ENCODE measurements at places on chromosomes 4 and X.

DNA sequence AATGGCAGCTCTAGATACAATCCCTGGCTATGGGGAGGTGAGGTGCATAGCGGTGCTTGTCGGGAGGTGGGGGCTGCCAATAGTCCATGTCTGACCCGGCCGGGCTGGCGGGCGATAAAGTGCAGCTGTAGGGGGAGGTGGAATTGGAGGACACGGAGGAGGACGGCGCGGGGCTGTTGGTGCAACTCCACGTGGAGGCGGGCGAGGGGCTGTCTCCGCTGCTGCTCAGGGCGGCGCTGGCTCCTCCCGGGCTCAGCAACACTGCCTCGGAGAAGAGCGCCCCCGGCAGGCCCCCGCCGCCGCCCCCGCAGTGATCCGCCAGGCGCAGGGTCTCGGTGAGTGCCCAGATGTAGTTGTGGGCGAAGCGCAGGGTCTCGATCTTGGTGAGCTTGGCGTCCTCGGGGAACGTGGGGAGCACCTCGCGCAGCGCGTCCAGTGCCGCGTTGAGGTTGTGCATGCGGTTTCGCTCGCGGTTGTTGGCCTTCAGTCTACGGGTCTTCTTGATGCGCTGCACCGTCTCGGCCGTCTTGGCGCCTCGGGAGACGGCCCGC is 1.3 kb downstream of the NEUROG2 start:
- DNase-seq, result no peak

DNA sequence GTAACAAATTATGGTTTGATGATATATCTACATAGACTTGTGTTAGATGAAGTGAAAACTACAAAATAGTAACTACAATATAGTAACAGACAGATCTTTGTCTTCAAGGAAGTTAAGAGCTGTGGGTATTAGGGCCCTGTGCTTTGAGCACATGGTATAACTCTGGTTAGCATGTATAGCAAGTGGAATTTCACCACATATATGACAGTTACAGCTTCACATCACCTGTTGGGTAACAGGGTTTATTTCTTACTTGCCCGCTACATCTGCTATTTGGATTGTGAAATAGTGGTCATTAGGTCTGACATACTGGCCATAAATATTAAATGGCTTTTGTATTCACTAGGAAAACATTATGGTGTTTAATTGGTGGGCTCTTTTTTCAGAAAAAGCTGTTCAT is 20.2 kb downstream of the OFD1 start:
- DNase-seq, result no peak

DNA sequence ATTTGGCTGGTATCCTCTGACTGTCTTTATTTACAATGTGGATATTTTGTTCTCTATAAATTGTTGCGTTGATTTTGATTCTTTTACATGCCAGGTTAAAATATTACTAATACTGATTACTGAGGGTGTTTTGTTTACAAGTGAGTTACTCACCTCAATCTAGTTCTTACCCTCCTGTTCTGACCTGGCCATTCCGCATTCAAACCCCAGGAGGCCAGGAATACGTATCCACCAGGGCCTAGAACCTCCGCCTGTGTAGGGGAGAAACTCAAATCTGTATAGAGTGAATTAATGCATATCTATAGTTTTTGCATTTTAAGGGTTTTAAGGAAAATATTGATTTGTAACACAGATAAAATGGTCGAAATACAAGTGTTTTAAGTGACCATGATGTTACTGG is 2.6 kb upstream of the ZFP42 start:
- DNase-seq, result no peak

GRCh38 chrX:118047446-118048186 is 69.0 kb downstream of the KLHL13 start:
- no peak for DNase-seq

GRCh38 chr4:118920247-118920646 is 31.6 kb downstream of the SYNPO2 start:
- no peak for DNase-seq

- DNase-seq, result no peak
Measured at GRCh38 chr4:182715548-182715947, 201.6 kb downstream of the DCTD start.

DNA sequence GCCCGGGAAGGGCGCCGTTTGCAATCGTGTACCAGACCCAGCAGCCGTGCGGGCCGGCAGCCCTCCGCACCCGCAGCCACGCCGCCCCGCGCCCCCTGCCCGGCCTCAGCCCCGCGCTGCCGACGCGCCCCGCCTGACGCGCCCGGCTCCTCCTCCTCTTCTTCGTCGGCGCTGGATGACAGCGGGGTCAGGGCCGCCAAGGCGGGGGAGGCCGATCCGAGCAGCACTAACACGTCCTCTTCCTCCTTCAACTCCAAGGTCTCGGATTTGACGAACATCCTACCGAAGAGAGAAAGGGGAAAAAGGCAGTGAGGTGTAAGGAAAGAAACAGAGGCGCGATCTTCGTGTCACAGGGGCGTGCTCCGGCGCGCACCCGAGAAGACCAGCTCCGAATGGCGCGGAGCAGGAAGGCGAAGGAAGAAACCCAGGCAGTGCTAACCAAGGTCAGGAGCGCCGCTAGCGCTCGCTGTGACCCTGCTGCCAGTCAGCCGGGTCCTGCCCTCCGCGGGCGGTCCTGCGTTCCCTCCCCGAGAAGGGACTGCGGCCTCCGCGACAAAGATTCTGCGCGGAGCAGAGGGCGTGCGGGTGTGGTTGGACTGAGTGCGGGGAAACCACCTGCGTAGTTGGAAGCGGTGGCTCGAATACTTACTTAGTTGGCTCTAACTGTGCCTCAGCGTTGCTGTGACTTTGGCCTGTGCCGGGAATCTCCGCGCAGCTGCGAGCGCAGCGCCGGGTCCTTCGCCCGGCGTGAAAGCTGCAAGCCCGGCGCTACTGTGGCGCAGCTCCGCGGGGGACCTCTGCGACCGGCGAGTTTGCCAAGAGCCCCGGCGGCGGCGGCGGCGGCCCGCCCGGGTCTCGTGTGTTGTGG is 548 bp downstream of the NEUROG2 start:
- no peak for DNase-seq

- DNase-seq, result peak; percentile 49
Measured at GRCh38 chrX:41085878-41086626, 807 bp downstream of the USP9X start.

- no peak for DNase-seq
Measured at GRCh38 chrX:100926453-100926852, 2.3 kb downstream of the XKRX start.

DNA sequence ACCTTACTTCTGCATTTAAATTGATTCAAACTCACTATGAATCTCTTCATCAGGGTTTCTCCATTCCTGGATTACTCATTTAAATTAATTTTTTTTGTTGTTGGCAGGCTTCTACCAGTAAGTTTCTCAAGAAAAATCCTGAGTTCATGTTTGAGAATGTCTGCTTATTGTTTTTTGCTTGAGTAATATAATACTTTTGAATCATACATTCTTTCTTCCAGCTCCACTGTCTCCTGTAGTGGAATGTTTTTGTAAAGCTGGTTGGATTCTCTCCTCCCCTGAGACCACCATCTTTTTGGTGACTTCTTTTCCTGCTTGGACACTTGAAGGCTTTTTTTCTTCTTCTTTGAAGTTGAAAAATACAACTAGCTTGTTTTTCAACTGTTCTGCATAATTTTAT is 4.3 kb upstream of the MID1IP1 start:
- no peak for DNase-seq
